Suppressor macrophage treated with lipopolysaccharide for 4 hours (primary cell): ENCODE measurements at places on chromosomes 2 and 18.

GRCh38 chr2:235976956-235977355, 191.2 kb downstream of the GBX2 start:
- no peak for DNase-seq

DNA sequence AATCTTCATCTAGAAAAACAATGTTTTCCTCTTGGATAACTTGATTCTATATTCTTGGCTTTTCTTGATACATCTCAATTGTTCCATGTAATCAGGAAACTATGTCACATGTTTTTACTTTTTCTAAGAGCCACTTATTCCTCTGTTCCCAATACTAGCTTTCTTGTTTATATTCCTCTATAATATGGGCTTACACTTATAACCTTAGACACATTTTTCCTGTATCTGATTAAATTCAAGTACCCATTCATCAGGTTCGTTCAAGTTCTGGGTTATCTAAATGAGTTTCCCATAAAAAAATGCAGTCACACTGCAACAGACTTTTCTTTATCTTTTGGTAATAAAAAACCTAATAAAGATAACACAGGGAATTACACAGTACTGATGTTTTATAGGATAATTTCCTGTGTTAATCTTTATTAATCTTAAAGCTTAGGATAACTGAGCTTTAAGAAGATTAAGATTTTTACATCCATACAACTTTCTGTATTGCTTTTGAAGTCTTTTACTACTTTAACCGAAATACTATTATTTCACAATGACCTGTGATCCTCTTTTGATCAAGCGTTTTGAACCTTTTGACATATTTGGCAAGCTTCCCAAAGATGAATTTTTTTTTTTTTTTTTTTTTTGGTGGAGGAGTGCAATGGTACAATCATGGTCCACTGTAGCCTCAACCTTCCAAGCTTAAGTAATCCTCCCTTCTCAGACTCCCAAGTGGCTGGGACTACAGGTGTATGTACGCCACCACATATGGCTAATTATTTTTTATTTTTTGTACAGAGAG, 44.3 kb upstream of the C2orf66 start:
- DNase-seq, result no peak

GRCh38 chr2:120371969-120372625, 26.2 kb downstream of the INHBB start:
- no peak for DNase-seq

- no peak for DNase-seq
Observed at GRCh38 chr2:30194421-30194820, 36.9 kb upstream of the LBH start.

- no peak for DNase-seq
Observed at GRCh38 chr2:190486037-190486623, 48.4 kb downstream of the NEMP2 start.

DNA sequence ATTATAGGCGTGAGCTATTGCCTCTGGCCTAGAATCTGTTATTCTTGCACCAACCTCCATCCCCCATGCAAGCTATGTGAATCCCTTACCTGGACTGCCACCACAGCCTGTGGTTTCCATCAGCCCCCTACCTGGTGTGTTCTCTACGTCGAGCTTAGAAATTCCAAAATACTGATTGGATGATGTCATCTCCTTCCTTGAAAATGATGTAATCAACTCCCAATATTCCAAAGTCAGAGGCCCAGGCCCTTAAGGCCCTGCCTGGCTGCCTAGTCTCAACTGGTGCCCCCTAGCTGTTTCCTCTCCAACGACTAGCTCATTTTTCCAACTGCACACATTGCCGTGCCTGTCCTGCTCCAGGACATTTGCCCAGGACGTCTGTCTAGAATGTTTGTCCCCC, 41.3 kb upstream of the GBX2 start:
- no peak for DNase-seq

- no peak for DNase-seq
Observed at GRCh38 chr2:121664086-121664485, 14.8 kb upstream of the CLASP1 start.

DNA sequence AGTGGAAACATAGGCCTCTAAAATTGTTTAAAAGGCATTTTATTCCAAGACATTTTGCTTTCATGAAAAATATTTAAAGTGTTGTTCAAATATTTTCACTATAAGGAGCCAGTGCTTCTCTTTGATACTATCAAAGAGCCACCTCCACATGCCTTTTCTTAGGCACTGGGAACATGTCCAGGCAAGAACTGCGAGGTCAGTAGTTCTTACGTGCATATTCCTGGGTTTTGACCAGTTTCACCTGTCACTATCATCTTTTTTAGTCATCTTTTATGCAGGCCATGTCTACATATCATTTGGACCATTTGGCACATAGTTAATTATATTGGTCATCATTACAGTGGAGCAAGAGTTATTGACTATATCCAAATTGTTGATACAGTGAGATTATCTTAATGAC, 195.3 kb downstream of the CCDC85A start:
- no peak for DNase-seq

DNA sequence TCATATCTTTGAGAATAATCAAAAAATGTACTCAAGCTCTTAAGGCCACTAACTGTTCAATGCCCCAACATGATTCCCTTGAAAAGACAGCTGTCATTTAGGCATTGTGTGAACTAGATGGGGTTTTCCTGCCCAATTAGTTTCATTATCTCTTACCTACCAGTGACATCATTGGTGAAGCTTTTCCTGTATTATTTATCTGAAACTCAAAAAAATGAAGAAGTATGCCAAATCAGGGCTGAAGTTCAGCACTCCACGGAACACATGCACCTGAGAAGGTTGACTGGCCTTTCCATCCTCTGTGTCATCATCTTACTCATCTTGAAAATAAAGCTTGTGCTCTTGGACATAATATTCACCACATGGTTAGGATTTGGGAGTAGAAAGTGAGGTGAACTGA, 126.4 kb downstream of the TXNL1 start:
- peak; percentile 23 for DNase-seq

DNA sequence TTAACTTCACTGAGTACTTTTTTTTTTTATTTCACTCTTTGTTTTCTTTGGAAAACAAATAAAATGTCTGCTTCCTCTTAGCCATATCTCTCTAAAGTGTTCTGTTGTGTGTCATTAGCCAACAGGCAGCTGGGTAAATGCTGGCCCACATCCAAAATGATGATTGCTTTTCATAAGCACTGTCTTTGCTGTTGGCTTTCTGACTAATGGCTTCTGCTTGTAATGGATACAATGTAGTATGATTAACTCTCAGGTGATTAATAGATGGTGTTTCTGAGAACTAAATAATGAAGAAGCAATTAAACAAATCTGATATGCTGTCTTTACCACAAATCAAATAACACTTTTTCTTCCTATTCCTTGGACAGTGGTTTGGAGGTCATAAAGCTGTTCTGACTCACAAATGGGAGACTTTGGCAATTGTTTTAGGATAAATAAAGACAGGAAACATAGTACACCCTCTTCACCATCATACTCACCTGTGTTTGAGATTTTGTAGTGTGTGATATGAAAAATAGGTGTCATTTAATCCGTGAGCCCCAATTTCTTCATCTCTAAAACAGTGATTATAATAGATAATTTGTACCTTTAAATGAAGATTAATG, 888.4 kb downstream of the TSN start:
- no peak for DNase-seq

GRCh38 chr2:198044777-198045176, 240.4 kb downstream of the PLCL1 start:
- no peak for DNase-seq

- DNase-seq, result no peak
Observed at GRCh38 chr2:192932376-192932775, 737.6 kb upstream of the TMEFF2 start.

DNA sequence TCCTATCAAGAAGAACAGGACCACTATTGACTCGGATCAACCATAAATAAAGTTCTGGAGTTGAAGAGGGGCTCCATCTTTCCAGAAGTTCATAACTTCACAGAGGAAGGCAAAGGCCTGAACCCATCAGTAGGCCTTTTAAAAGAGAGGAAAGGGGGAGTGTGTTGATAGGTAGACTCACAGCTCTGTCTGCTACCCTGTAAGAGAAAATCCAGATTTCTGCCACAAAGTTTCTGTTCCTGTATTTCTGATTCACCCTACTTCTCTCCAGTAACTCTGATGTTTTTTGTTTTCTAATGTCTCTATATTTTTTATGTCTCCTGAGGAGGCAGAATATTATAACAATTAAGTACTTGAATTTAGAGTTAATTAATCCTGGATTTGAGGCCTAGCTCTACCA, 564.0 kb downstream of the TNS1 start:
- DNase-seq, result peak; percentile 17

DNA sequence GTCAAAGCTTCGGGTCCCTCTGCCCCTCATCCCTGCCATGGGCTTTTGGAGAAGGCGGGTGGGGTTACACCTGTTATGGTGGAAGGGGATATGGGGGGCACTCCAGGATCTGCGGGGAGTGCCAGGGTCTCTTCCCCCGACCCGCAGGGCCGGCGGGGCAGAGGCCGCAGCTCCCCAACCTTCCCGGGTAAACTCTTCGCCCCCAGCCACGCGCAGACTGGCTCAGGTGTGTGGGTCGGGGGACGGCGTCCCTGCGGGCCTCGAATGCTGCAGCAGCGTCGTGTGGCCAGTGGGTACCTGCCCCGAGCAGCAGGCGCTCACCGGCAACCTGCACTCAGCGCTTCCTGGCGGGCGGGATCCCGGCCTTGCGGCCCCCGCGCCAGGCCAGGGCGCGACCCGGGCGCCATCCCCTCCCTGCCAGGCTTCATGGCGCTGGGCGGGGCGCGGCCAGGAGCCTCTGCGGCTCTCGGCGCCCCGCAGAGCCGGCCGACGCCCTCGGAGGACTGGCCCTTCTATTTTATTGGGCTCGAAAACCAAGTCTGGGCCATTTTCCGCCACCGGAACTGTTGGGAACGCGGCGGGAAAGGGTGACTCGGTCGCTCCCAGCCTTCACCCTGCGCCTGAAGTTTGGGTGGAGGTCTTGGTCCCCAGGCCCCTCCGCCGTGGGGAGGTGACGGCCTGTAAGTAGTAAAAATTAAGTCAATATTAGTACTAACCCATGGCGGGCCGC, 4.5 kb downstream of the GBX2 start:
- no peak for DNase-seq

GRCh38 chr2:207617011-207617671, 8.1 kb downstream of the METTL21A start:
- no peak for DNase-seq

GRCh38 chr18:76686737-76687231, 135.6 kb upstream of the ZNF236 start:
- peak; percentile 70 for DNase-seq

DNA sequence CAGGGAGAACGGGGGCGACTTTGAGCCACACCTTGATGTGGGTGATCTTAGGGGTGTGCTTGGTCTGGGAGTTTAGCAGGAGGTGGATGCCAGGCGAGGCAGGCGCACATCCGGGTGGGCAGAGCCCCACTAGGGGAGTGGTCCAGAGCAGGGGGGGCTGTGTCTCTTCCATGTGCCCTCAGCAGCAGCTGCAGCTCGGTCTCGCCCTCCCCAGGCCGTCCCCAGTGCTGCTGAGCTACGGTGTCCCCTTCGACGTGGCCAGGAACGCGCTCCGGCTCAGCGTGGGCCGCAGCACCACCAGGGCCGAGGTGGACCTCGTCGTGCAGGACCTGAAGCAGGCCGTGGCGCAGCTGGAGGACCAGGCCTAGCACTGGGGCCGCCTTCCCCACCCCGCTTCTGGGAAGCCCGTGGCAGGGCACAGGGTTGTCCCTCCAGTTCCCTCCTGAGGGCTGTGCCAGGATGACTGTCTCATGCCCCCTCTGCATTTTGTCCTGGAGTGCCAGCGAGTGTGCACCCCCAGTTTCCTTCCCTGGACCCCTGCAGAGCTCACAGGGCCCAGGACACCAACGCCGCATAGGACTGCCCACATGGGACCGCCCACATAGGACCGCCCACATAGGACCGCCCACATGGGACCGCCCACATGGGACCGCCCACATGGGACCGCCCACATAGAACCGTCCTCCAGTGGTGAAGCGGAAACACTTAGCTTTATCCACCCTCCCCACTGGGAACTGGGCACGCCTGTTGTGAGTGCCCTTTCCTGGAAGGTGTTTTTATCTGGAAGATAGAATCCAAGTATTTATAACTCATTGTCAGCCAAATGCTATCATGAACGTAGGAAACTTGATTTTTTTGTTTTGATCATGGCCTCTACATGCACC, 1.9 kb upstream of the ESPNL start:
- peak; percentile 47 for DNase-seq

DNA sequence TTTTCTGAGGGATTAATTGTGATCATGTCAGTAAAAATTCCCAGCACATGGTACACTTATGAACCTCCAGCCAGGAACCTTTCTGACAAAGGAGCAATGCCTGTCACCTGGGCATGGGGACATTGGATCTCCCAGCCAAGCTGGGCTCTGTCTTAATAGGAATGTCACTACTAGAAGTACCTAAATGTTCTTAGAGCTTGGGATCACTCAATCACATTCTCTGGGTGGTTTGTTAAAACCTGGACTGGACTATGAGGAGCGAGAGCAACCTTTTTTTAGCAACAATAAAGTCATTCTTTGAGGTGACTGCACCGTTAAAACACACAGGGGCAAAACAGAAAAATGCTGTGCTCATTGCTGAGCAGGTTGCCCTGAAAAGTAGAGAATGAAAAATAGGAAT, 6.4 kb upstream of the PPP1CB start:
- no peak for DNase-seq

- no peak for DNase-seq
Observed at GRCh38 chr2:7146151-7146550, 228.9 kb downstream of the RNF144A start.

DNA sequence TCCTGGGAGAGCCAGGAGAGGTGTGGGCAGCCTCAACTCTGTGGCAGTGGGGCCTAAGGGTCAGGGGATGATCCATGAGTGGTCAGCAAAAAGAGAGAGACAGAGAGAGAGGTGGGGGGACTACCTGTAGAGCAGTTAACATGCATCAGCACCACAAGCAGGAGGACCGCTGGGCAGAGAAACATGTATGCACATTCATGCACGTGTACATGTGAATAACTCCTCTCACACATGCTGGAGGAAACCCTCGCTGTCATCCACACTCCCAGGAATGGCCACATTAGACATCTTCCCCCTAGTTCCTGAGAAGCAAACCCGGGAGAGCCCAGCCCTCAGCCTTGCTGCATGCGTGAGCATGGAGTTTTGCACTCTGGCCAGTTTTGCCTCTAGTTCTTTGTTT, 166.1 kb downstream of the SMAD7 start:
- DNase-seq, result peak; percentile 35

DNA sequence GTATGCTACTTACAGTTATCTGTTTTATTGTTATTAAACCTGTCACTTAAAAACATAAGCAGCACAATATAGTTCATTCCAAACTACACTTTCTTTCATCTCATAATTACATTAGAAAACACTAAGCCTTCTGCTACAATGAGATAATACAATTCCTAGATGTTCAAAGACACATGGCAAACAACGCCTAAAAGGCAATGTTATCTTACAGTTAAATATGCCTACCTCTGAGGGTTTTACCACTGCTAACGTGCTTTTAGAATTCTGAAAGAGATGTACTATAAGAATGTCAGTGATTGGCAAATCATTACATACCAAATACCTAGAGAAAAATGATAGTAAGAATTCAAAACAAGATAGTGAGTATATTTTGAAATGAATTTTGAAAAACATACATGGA, 46.8 kb upstream of the SPOPL start:
- DNase-seq, result no peak

- peak; percentile 19 for DNase-seq
Observed at GRCh38 chr2:233179848-233180366, 71.6 kb upstream of the ATG16L1 start.
